Spleen (tissue), 13 donors: ENCODE measurements at places on chromosomes 5 and 9. TPM values are rescaled to one million over a fixed set of nuclear protein-coding genes. Genes with fewer than 3 reads are reported as not detected.

- no peak for DNase-seq
- no peak overlapping the region for H3K4me3 ChIP-seq
- H3K27ac ChIP-seq = no peak overlapping the region
- H3K4me1 ChIP-seq = no peaks in the 10 kb centered on the region
- H3K27me3 ChIP-seq = no peaks in the 10 kb centered on the region
Measured at GRCh38 chr5:101955891-101956290, 340.2 kb downstream of the SLCO4C1 start.

DNA sequence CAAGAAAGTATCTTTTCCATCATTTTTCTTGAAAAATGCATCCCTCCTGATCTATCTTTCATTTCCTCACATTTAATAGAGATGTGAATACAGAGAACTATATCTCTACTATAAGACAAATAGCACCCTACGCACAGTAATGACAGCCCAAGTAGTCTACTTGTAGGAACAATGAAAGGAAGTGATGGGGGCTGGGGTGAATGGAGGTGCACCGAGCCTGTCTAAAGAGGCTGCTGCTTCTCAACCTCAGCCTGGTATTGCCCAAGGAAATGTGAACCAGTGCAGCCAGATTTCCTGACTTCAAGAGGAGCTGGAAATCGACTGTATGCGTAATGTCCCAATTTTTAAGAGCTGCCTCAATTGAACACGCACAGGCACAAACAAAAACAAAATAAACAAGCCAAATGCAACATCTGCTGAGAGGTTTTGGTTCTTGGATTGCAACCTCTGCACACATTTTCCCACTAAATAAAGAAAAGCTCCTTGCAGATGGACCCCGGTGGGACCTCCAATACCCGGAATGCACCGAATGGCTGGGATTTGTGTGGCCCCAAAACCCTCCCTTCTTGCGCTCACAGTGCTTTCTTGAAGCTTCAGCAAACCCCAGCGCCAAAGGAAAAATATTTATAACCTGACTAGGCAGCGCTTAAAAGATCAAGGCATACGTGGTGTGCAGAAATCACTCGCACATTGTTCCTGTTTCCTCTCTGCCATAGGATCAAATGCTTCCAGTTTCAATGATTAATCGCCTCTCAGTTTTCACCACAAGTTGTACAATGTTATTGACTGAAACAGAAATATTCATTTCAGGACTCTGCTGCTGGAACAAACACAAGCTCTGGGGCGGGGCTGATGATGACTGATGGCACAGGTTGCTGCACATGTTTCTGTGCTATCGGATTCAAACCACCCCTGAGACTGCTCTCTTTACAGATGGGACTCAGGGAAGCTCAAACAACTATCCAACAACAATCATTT is 68.3 kb downstream of the KCNIP1 start:
- H3K27ac ChIP-seq = no peak overlapping the region
- H3K27me3 ChIP-seq = no peaks in the 10 kb centered on the region
- no peak overlapping the region for H3K4me3 ChIP-seq

- H3K36me3 ChIP-seq = no peaks in the 10 kb centered on the region
- no peaks in the 10 kb centered on the region for H3K4me1 ChIP-seq
- no peak overlapping the region for H3K27ac ChIP-seq
- DNase-seq = no peak
- no peak overlapping the region for H3K4me3 ChIP-seq
Measured at GRCh38 chr9:89048616-89049015, 57.3 kb downstream of the S1PR3 start.

GRCh38 chr9:126517833-126518356 is 95.8 kb upstream of the LMX1B start:
- H3K4me3 ChIP-seq = no peak overlapping the region
- H3K36me3 ChIP-seq = no peaks in the 10 kb centered on the region
- peaks cover 19% of the 10 kb centered on the region for H3K4me1 ChIP-seq
- peak; percentile 6 for DNase-seq

DNA sequence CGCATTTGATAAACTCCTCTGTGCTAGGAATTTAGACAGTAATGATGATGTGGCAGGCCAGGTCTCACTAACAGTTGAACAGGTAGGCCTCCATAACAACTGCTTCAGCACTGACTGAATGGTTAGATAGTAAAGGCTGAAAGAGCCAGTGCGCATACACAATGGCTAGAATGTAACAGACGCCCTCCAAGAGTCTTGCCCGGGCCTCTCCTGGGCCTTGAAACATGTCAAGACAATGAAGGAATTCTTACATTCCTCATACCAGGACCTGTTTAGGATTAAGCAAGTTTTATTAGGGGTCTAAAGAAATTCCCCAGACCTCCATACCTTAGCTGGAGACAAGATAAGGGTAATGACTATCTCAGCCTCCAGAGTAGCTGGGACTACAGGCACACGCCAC is 6.7 kb upstream of the BICD2 start:
- DNase-seq = no peak
- H3K27me3 ChIP-seq = no peaks in the 10 kb centered on the region
- H3K4me3 ChIP-seq = no peak overlapping the region
- peak overlapping the region; percentile 83 for H3K27ac ChIP-seq
- peaks cover 25% of the 10 kb centered on the region for H3K4me1 ChIP-seq

- peaks cover 8% of the 10 kb centered on the region for H3K4me1 ChIP-seq
- no peaks in the 10 kb centered on the region for H3K27me3 ChIP-seq
- H3K36me3 ChIP-seq = no peaks in the 10 kb centered on the region
- H3K4me3 ChIP-seq = no peak overlapping the region
- H3K27ac ChIP-seq = no peak overlapping the region
- no peak for DNase-seq
Measured at GRCh38 chr9:114680259-114681001, 1.6 kb downstream of the TEX48 start.

GRCh38 chr5:154368041-154368800 is 77.6 kb upstream of the SAP30L start:
- H3K36me3 ChIP-seq = no peaks in the 10 kb centered on the region
- no peak for DNase-seq
- peak overlapping the region; percentile 3 for H3K27ac ChIP-seq

DNA sequence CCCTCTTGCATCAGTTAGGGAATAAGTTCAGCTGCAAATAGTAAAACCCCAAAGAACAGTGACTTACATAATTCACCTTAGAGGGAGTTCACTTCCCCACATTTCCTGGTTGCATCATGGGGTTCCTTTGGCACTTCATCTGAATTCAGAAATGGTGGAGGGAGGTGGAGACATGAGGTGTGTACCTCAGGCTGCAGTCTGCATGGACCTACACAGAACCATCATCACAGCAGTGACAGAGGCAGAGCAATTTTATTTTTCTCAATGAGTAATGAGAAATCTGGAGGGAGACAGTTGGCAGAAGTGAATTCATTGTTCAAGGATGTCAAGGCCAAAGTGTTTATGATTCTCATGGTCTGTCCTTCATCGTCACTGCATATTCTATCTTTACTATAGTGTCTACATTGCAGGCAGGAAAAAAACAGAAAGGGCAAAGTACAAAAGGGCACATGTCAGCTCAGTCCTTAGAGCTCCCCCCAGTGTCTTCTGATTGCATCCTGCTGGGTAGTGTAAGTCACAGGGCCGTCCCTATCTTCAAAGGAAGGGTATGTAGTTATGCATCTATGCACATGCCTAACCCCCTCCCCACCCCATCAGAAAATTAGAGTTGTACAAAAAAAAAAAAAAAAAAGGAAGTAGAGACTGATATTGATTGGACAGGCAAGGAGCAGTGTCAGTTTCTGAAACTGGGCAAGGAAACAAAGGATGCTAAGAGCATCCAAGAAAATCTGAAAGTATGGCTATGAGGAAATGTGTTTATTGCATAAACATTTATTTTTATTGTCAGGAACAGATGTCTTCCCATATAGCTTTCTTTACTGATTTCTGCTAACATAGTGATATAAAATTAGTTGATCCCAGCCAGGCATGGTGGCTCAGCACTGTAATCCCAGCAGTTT is 132.7 kb upstream of the APC start:
- peaks cover 10% of the 10 kb centered on the region for H3K4me1 ChIP-seq
- no peak overlapping the region for H3K4me3 ChIP-seq
- H3K27ac ChIP-seq = no peak overlapping the region
- H3K27me3 ChIP-seq = no peaks in the 10 kb centered on the region

DNA sequence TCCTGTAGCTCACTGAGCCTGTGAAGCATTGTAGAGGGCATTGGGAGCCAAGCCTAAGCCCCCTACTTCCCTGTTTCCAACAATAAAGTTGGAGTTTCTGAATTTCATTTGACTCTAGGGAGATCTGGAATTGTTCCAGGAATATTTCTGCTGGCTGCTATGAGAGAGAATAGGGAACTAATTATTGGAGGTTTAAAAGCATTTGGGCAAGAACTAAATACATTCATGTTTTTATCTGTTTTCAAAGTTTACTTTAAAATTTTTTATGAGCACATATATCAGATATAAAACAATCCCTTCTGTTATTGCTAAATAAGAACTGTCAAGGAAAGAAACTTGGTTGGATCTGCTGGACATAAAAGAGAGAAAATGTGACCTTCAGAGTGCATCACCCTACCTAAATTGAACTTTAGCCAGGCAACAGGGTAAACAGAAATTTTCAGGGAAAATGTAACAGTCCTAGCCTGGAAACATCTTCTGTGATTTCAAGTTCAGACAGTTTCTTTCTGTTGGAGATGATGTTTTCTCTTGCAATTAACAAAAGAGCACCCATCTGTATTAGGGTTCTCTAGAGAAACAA is 19.3 kb upstream of the LECT2 start:
- H3K4me3 ChIP-seq = no peak overlapping the region
- no peak for DNase-seq
- H3K27me3 ChIP-seq = no peaks in the 10 kb centered on the region
- no peak overlapping the region for H3K27ac ChIP-seq
- H3K4me1 ChIP-seq = no peaks in the 10 kb centered on the region
- no peaks in the 10 kb centered on the region for H3K36me3 ChIP-seq

GRCh38 chr5:136199408-136199807 is 6.4 kb upstream of the SMIM32 start:
- H3K36me3 ChIP-seq = no peaks in the 10 kb centered on the region
- H3K4me3 ChIP-seq = no peak overlapping the region
- no peaks in the 10 kb centered on the region for H3K4me1 ChIP-seq
- H3K27ac ChIP-seq = no peak overlapping the region

DNA sequence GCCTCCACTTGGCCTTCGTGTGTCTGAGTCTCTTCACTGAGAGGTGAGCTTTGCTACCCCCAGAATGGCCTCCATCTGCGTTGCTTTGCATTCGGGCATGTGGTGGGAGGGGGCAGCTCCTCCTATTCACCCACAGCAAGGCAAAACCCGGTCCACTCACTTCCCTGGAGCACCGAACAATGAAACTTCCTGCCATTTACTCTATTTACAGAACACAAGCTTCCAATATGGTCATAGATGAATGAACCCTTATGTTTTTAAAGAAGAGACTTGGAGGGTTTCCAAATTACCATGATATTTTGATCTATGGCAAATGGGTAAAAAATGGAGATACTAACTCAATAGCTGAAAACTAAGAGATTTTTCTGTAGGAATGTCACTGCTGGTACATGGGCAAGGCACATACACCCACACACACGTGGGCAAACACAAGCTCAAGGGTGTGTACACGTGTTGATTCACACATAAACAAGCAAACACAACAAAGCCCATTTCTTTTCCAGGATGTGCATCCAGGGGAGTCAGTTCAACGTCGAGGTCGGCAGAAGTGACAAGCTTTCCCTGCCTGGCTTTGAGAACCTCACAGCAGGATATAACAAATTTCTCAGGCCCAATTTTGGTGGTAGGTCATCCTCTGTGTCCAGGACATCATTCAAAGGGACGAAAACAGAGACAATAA is 5.2 kb downstream of the GABRP start:
- no peaks in the 10 kb centered on the region for H3K36me3 ChIP-seq
- no peaks in the 10 kb centered on the region for H3K27me3 ChIP-seq
- DNase-seq = no peak

GRCh38 chr9:122212473-122213004 is 16.2 kb downstream of the LHX6 start:
- no peak overlapping the region for H3K27ac ChIP-seq
- DNase-seq = no peak
- H3K4me3 ChIP-seq = no peak overlapping the region
- no peaks in the 10 kb centered on the region for H3K27me3 ChIP-seq

GRCh38 chr9:132372177-132373095 is 17.6 kb upstream of the SETX start:
- peaks cover 57% of the 10 kb centered on the region for H3K4me1 ChIP-seq
- H3K36me3 ChIP-seq = peaks cover 21% of the 10 kb centered on the region
- no peaks in the 10 kb centered on the region for H3K27me3 ChIP-seq
- peak overlapping the region; percentile 0 for H3K4me3 ChIP-seq
- DNase-seq = peak; percentile 81

GRCh38 chr9:82726424-82727276 is 336.3 kb downstream of the RASEF start:
- H3K4me1 ChIP-seq = no peaks in the 10 kb centered on the region
- H3K36me3 ChIP-seq = no peaks in the 10 kb centered on the region
- no peak overlapping the region for H3K4me3 ChIP-seq

DNA sequence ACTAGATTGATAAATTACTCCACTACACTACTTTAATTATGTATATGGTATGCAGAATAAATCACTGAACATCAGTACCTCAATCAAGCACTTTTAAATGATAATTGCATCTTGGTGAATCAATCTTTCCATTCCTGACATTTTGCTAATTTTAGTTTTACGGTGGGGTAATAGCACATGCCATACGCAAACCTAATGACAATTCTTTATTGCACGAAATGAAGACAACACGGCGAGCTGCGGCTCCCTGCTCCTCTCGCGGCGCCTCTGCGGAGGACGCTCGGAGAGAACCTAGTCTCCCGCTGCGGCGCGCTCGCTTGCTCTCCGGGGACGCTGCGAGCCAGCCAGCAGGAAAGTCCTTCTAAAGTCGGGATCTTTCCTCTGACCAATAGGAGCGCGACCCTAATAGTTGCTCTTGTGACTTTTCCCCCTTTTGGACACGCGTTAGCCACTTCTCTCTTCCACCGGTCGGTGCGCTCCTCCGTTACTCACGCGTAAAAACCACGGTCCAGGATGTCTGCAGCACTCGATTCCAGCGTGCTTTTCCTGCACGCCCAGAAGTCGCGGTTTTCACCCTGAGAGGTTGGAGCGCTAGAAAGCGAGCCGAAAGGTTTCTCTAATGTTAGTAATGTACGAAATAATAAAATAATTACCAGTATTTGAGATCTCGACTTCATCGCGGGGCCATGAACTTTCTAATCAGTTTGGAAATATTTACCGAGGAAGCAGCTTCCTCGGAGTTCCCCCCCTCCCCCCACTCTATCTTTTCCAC is 1.0 kb upstream of the MEF2C start:
- no peaks in the 10 kb centered on the region for H3K36me3 ChIP-seq
- peak overlapping the region; percentile 67 for H3K4me3 ChIP-seq
- peak; percentile 91 for DNase-seq
- H3K27me3 ChIP-seq = no peaks in the 10 kb centered on the region
- peak overlapping the region; percentile 91 for H3K27ac ChIP-seq

DNA sequence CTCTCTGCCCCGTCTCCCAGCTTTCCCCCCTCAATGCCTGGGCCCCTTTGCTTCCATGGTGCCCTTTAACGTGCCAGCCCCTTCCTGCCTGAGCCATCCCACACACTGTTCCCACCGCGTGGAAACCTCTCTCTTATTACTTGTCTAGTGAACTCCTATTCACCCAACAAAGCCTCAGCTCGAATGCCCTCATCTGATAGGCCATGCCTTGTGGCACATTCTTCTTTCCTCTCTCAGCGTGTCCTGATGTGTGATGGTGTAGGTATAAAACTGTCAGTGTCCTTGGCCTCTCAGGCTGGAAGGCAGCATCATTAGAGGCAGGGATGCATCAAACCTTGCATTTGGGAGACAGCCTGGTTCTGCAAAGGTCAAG is 152.3 kb downstream of the OLFM1 start:
- no peak overlapping the region for H3K27ac ChIP-seq
- no peak overlapping the region for H3K4me3 ChIP-seq
- DNase-seq = no peak
- no peaks in the 10 kb centered on the region for H3K36me3 ChIP-seq
- no peaks in the 10 kb centered on the region for H3K4me1 ChIP-seq

Gene NUDT12
- 4.5 TPM for total RNA-seq

Gene PRLR
- total RNA-seq = 0.56 TPM

Gene PTGS1
- total RNA-seq = 15.3 TPM

Gene DPM2
- total RNA-seq = 24.2 TPM

Gene GRIN3A
- total RNA-seq = 1.6 TPM
